H9 (cell line): ENCODE measurements at places on chromosomes 1 and 21. TPM values are rescaled to one million over a fixed set of nuclear protein-coding genes. Genes with fewer than 3 reads are reported as not detected.

SLAMF9 gene
- total RNA-seq, result not detected in 2 replicates

LRP8 gene
- 69.2 and 78.6 TPM in 2 replicates for total RNA-seq

CD1C gene
- not detected in 2 replicates for total RNA-seq

SPRR1B gene
- total RNA-seq, result not detected in 2 replicates

IFI44L gene
- total RNA-seq, result not detected in 2 replicates

CHTOP gene
- 126 and 129 TPM in 2 replicates for total RNA-seq

CASP9 gene
- 15.9 and 17.2 TPM in 2 replicates for total RNA-seq

FMOD gene
- total RNA-seq, result not detected in 2 replicates

GOLT1A gene
- 4.2 and 6.3 TPM in 2 replicates for total RNA-seq

KRTAP7-1 gene
- total RNA-seq, result not detected in 2 replicates

ELAVL4 gene
- not detected in 2 replicates for total RNA-seq
